ENCODE measurements at places on chromosomes 2 and 18.

GRCh38 chr18:78517328-78517727, 462.3 kb upstream of the SALL3 start:
- no peak for DNase-seq

DNA sequence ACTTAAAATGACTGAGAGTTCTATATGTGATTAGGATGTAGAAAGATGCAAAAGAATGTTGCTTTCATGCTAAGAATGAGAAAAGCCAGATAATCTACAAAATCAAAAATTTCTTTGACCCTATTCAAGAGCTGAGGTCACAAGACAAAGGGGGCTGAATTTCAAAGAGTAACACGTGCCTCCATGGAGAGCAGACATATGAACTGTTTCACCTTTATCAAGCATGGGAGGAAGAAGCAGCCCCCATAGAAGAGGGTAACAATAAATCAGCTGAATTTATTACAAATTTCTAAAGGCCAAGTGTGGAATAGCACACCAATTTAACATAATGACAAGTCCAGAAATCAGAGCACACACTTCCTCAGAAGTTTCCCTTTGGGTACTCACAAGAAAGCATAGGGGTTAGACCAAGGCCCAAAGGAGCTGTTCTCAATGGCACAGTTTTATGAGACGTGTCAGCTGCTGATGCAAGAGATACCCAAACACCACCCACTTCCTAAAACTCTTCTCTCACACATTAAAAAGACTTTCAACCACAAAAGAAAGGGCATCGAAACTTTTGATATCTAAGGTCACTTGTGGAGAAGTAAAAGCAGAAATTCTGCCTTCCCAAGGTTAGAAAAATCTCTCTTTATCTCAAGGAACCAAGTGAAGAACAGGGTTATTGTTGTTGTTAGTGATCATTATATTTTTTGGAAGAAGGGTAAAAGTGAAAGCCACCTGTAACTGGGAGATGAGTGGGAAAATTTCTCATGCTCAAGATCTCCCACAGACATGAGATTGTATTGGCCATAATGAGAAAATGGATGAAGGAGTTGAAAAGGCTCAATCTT, 950.1 kb downstream of the TRIB2 start:
- no peak for DNase-seq

GRCh38 chr2:213679894-213680293, 395.6 kb downstream of the SPAG16 start:
- no peak for DNase-seq

DNA sequence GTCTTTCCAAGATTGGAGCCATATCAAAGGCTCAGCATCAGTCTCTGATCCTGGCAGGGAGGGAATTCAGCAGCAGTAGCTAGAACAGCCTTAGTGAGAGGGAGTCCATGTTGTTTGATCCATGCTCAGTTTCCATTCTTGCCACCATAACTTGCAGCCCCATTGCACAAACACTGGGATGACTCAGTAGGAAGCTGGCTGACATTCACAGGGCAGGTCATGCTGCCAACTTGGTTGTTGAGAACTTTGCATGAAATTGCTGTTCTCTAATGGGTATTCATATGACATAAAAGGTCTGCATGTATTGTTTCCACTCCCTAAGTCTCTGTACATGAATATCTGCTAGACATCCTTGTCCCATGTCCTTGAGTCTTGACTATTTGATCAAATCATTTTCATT, 29.9 kb upstream of the STAT4 start:
- DNase-seq, result no peak

- DNase-seq, result no peak
Observed at GRCh38 chr2:84033347-84033974, 425.6 kb downstream of the SUCLG1 start.

- no peak for DNase-seq
Observed at GRCh38 chr2:176206136-176206535, 17.7 kb downstream of the HOXD1 start.

- no peak for DNase-seq
Observed at GRCh38 chr18:59382383-59382782, 23.3 kb upstream of the LMAN1 start.

DNA sequence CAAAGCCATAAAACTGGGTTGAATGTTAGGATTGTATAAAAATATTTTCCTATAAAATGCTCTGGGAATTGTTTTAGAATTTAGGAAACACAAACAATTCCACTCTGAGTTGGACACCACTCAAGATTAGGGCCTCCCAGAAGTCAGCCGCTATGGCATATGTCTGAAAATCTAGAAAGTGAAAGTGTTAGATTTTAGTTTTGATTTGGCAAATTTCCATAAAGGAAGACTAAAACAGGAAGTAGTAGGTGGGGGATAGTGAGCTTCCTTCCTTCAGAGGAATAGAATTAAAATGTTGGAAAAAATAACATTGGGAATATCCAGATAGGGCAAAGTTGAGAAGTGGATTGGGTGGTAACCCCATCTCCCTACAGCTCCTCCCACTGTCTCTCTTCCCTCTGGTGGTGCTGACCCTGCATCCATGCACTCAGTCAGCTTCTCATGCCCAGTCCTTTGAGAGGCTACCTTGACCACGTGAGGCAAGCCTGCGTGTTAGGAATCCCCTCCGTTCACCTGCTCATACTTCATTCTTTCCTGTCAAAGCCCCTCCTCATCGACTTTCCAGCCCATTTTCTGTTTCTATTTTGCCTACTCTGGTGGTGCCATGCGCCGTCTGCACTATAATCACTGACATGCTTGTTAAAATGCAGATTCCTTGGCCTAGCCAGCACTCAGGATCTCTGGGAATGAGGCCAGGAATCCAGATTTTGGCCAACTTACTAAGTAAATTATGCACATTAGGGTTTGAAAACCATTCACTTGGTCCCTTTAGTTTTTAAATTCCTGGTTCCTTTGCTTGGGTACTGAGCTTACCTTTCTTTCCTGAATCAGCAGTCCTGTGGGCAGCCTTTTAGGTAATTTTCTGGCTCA, 83.5 kb downstream of the POLE4 start:
- no peak for DNase-seq

DNA sequence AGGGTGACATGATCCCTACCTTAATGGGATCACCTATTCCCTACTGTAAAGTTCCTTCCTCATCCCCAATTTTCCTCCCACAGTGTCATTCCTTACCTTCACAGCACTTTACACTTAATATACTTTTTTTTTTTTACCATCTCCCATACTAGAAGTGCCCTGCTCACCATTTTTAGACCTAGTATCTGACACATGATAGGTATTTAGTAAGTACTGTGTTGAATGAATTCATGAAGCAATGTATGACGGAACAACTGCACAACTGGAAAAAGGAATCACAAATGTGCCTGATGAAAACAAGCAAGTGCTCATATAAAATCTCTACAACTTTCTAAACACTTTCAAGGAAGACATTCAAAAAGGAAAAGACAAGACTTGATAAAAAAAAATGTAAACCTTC, 77.0 kb upstream of the ST8SIA5 start:
- no peak for DNase-seq

GRCh38 chr18:58562999-58563667, 65.8 kb downstream of the ALPK2 start:
- DNase-seq, result no peak

GRCh38 chr2:43127208-43127940, 99.0 kb downstream of the ZFP36L2 start:
- DNase-seq, result peak; percentile 74

DNA sequence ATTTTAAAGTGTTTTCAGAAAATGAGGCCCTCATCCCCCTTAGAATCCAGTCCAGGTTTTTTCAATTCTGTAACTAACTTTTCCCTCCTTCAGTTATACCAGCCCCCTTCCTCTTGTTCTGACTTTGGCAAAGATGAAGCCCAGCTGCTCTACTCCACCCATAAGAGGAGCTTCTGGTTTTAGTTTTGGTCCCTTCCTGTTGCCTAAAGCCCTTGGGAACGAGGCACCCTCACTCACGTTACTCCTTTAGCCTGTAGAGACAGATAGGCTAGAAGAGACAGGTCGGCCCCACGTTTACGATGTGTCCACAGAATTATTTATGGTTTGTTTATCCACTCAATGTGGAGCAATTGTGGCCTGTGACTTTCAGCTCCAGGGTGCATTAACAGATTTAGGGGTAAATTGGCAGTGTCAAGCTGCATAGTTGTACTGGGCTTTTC, 454.2 kb upstream of the TNP1 start:
- no peak for DNase-seq

DNA sequence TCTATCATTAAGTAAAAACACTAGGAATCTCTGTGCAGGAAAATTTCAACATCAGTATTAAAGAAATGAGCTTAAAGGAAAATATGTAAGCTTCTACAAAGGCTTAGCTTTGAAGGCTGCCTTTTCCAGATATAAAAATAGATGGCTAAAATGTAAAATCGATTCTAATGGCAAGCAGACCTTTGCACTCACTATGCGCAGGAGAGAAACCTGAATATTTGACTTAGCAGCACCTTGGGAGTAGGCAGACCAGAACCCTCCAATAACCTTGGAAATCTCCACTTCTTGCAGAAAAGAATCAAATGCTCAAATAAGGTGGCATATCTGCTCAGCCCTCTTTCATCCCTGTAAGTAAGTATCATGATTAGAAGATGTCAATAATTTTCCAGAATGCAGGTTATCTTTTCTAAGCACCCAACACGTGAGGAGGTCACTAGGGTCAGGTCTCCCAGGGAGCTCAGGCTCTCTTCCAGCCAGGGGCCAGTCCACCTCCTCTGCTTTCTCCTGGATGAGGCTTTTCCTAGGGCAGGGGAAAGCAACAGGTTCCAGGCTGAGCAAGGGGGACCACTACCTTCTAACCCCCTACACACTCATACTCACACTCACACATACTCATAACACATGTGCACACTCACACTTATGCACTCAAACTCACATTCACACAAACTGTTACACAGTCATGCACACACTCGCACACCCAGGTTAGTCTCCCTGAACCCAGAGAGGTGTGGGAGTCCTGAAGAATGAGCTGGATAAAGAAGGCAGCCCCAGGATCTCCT, 3.8 kb downstream of the PIEZO2 start:
- no peak for DNase-seq
